ENCODE measurements at places on chromosomes 11 and 22.

DNA sequence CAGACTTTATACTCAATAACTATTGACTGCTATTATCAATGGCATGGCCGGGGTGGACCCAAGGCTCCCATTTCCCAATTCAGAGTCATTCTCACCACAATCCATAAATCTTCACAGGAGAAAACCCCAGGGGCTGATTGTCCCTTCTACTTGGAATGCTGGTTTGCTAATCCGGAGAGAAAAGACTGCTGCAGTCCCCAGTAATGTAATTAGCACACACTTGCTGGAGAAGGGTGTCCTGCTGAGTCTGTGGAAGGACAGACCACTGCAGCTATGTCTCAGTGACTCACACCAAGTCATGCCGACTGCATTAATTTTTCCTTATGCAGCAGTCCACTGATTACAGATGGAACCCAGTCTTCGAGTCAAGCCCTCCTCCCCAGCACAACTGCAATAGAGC is 5.9 kb upstream of the ETS1 start:
- DNase-seq = no peak

GRCh38 chr11:8230178-8230859 is 33.4 kb downstream of the LMO1 start:
- DNase-seq = no peak

GRCh38 chr22:43921370-43921769 is 2.2 kb upstream of the PNPLA3 start:
- DNase-seq = no peak

GRCh38 chr22:40612291-40612751 is 24.2 kb downstream of the MRTFA start:
- no peak for DNase-seq

DNA sequence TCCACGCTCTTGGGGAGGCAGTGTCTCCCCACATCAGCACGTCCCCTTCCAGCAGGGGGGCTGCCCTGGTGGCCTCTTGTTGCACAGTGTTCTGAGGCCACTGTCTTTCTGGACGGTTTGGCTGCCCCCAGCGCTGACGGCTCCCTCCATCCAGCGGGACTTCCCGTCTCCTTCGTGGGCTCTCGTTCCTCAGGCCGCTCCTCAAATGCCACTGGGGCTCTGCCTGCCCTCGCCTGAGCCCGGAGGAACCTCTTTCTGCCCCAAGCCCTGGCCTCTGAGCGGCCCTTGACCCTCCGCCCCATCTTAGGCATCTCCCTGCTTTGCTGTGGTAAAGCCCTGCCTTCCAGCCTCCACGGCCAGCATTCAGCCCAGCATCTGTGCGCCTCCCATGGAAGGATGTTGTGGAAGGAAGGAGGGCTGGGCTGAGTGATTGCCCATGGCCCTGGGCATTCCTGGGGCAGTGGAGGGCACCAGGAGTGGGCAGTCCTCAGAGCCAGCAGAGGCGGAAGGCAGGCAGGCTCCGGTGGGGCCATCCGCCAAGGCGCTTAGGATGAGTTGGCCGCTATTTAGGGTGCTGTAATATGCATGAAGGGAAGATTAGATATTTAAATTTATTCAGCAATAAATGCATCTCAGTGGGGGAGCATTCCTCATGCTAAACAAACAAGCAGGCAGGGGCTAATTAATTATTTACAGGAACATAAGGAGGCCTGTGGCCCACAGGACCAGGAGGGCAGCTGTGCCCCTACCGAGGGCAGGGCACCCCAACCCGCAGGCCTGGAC is 17.8 kb downstream of the OTUB1 start:
- DNase-seq = no peak

- no peak for DNase-seq
Observed at GRCh38 chr11:122720107-122720881, 64.8 kb downstream of the UBASH3B start.

DNA sequence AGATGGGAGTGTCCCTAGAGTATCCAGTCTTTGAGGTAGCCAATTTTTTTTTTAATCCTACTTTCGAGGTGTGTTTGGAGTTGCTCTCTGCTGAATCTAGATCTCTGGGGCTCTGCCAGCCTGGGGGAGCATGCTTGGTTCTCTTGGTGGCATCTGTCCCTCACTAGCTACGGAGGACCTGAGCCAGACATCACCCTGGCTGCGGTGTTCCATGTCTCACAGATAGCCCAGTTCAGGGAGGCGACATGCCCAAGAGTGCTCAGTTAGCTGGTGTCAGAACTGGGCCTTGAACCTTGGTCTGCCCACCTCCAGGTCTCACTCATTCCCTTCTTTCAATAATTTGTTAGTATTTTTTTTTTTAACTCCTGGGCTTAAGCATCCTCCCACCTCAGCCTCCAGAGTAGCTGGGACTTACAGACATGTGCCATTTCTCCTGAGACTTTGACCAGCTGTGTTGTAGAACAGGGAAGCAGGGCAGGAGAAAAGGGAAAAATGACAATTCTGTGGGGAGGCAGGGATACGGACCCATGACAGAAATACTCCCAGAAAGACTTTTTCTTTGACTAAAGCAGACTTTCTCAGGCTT is 621 bp downstream of the HMOX1 start:
- no peak for DNase-seq

- no peak for DNase-seq
Observed at GRCh38 chr11:44901786-44902185, 48.9 kb downstream of the TP53I11 start.

GRCh38 chr11:19117760-19118097 is 761 bp downstream of the ZDHHC13 start:
- no peak for DNase-seq

DNA sequence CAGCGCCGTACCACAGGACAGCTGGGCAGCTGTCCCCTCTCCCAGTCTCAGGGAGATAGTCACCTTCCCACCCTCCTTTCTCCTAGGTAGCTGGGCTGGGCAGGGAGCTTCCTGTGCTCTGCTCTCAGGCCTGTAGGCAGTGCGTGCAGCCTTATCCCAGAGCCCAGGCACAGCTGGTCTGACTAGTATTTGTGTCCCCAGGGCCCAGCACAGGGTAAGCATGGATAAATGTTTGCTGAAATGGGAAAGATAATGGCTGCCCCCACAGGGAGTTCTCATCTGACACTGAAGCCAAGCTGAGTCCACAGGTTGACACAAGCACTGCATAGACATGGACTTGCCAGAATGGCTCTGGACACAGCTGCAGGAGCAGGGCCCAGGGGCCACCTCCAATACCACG is 9.8 kb downstream of the SLC15A3 start:
- no peak for DNase-seq

GRCh38 chr11:43359422-43359818 is 700 bp downstream of the TTC17 start:
- no peak for DNase-seq

DNA sequence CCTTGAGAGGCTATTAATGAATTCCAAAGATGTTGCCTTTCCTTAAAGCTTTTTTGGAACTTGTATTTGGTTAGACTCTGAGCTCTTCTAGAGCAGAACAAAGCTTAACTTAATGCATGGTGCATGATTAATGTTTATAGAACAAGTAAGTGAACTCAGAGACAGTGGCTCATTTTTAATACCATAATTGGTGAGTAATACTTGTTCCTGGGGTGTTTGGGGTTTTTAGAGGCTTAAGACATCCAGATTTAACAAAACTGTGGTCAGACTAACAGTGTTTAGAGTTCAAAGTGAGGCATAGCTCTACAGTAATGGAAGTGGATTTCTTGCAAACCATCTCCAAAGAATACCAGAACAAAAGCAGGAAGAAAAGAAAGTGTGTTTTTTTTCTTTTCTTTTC is 73.7 kb upstream of the CTSC start:
- no peak for DNase-seq

DNA sequence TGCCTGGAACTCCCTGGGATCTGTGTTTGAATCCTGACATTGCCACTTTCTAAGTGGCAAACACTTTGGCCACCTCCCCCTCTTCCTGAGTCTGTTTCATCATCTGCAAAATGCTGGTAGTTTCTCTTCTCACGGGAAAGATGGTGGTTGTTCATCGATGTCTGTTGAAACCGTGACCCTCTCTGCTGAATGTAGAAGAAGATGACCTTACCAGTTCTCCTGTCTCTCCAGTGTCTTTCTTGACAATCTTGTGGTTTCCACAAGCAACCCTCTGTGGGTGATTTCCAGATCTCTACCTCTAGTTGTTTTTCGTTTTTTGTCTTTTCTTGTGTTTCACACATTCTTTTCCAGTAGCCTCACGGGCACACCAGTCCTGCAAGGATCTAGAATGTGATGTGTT is 27.5 kb downstream of the ZBTB16 start:
- DNase-seq = no peak

DNA sequence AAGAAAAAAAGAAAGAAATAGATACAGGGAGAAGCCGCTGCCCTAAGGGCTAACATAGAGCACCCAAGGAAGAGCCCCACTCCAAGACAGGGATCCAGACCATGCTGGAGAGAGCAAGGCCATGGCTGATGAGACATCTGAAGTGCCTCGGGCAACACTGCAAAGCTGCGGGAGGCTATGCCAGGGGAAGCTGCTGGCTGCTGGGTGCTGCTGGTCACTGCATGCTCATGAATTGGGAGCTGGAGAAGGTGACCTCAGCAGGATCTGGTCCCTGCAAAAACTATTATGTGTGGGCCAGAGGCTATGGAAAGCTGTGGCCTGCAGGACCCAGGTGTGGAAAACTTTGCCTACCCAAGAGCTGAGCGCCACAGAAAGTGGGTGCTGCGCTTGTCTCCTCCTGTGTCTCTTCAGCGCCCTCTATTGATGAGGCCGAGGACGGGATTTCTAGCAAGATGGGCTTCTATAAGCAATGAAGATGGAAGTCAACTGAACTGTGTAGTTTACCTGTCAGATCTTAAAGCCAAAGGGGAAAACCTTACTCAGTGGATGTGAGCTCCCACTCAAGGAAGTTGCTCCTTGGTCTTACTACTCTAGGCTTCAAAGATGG is 17.3 kb upstream of the SLC29A2 start:
- peak; percentile 6 for DNase-seq

GRCh38 chr11:61293867-61294716 is 1.0 kb downstream of the VWCE start:
- no peak for DNase-seq

DNA sequence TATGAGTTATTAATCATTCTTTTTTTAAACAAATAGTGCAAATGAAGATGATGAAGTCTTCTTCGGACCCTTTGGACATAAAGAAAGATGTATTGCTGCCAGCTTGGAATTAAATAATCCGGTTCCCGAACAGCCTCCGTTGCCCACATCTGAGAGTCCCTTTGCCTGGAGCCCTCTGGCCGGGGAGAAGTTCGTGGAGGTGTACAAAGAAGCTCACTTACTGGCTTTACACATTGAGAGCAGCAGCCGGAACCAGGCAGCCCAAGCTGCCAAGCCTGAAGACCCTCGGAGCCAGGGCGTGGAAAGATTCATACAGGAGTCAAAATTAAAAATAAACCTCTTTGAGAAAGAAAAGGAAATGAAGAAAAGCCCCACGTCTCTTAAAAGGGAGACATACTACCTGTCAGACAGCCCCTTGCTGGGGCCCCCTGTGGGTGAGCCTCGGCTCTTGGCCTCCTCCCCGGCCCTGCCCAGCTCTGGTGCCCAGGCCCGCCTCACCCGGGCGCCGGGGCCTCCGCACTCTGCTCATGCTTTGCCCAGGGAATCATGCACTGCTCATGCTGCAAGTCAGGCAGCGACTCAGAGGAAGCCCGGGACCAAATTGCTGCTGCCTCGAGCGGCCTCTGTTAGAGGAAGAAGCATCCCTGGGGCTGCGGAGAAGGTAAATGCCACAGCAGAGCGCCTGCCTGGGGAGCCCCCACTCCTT is 11.8 kb downstream of the GTSE1 start:
- no peak for DNase-seq

- peak; percentile 0 for DNase-seq
Observed at GRCh38 chr11:110249066-110249465, 47.3 kb downstream of the RDX start.

DNA sequence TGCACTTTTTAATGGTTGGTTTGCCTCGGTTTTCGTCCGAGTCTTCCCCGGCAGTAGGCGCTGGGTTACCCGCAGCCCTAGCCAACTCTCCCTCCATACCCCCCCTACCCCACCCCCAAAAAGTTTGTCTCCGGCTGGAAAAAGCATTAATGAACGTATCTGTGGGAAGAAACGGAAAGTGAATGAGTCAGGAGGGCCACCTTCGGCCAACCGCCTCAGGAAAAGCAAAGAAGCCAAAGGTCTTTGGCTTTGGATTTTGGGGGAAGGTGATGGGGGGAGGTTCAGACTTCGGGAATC is 508 bp upstream of the FLI1 start:
- DNase-seq = no peak

GRCh38 chr11:130314184-130314749 is 450 bp downstream of the ZBTB44 start:
- peak; percentile 49 for DNase-seq

DNA sequence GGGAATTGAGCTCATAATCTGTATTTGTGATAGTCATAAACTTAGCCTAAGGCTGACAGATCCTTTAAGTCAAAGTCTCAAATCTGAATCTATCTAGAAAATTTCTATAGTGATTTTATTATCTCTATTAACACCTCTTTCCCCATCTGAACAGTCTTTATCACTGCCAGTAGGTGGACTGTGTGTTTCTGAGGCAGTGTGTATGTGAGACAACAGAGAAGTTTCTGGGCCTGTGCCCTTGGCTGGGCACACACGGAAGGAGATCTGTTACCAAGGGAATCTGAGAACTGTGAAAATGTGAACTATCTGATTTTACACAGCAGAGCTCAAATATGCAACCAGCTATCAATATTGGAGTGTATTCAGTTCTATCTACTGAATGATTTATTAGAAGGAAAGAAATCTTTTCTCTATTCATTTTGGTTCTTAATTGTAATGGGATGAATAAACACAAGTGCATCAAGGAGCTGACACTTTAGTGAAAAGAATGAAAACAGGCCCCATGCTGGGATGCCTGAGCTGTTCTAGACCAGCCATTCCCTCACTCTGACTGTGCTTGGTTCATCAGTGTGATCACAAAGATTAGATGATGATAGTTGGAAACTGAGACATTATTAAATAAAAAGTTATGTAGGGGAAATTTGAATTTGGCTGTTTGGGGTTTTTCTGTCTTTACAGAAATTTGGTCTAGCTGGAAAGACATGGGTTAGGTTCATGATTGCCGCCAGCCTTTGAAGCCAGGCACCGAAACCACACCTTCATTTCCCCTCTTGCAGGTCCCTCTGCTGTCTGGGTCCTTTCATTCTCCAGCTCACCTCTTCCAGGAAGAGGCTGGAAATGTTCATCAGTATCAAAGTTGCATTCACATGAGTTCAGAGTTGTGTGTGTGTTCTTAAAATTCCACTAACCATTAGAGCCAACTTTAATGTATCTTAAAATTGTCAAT is 68.1 kb downstream of the LIF start:
- DNase-seq = no peak

- no peak for DNase-seq
Observed at GRCh38 chr11:120260616-120261015, 20.7 kb downstream of the POU2F3 start.

GRCh38 chr22:47033648-47034000 is 271.2 kb downstream of the TBC1D22A start:
- no peak for DNase-seq

- DNase-seq = peak; percentile 58
Observed at GRCh38 chr11:18772211-18772610, 19.4 kb downstream of the PTPN5 start.

All from anterior cingulate cortex (tissue), 58 donors.